NCI-H1417 treated with DMSO at 0.1 percent for 48 hours (cell line): ENCODE measurements at places on chromosomes 2 and 18.

DNA sequence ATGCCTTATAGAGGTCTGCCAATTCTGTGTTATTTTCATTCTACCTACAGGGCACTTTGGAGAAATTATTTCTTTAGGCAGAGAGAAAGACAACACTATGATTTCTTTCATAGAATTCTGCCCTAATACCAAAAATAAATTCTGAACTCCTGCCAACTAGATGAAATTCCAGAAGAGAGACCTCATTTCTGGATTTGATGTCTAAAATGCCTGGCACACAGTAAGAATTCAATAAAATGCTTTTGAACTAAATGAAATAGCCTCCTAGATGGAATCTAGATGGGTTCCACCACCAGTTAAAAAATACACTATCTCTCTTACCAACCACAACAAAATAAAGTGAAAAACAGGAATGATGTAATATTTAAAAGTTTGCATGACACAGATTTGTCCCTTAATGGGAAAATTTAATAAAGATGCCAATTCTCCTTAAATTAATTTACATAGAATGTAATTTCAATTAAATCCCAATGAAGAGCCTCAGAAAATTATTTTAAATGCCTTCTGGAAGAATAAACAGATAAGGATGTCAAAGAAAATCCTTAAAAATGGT is 75.0 kb downstream of the OSBPL1A start:
- DNase-seq = no peak

GRCh38 chr2:128636802-128637147 is 318.1 kb upstream of the HS6ST1 start:
- DNase-seq = no peak

GRCh38 chr18:73365018-73365417 is 497.2 kb upstream of the NETO1 start:
- no peak for DNase-seq

GRCh38 chr2:30446602-30447148 is 371 bp upstream of the LCLAT1 start:
- DNase-seq = no peak

GRCh38 chr2:64226611-64227010 is 82.4 kb upstream of the PELI1 start:
- no peak for DNase-seq

DNA sequence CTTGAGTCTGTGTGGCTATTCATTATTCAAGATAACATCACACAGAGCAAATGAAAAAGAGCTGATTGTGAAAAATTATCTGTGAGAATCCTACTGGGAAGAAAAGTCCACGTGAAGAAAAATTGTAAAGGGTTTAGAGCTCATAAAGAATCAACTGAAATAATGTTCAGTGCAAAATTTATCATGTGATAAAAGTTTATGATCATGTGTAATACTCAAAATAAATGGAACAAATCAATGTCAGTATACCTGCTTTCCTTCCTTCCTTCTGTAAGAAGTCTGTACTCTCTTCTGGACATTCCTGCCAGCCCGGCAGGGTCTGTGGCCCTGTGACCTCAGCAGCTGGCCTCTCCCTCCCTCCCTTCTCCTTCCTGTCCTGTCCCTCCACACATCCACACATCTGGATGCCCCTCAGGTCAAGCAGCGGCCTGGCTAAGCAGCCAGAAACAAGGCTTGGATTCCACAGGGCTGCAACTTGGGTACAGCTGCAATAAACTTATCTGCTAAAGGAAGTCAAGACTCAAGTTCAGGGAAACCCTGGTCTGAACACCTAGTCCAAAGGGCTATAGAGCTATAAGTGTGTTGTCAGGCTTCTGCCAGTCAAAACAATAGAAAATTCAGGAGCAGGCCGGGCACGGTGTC is 172.1 kb downstream of the MREG start:
- no peak for DNase-seq

- no peak for DNase-seq
Measured at GRCh38 chr18:62388855-62389760, 64.0 kb downstream of the TNFRSF11A start.

DNA sequence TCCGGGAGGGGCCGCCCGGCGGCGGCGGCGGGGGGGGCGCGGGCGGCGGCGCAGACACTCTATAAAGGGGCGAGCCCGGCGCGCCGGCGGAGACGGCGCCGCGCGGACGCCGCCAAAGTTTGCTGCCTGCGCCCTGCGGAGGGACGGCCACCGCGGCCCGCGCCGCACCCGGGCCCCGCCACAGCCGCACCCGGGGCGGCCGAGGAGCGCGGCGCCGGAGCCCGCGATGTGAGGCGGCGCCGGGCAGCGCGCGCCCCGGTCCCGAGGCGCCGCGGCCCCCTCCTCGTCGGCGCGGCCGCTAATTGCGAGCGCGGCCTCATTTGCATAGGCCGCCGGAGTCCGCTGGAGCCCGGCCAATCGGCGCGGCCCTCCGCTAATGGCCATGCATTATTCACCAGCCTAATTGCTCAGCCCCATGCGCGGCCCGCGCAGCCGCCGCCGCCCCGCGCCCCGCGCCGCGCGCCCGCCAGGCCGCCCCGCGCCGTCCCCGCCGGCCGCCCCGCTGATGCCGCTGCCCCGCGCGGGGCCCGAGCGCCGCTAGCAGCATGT is at the start of gene SALL3:
SALL3 (plus strand) TSS at position 89 of the 549 bp plus-strand sequence; CDS start at position 546, 457 bp downstream.
- DNase-seq = no peak

DNA sequence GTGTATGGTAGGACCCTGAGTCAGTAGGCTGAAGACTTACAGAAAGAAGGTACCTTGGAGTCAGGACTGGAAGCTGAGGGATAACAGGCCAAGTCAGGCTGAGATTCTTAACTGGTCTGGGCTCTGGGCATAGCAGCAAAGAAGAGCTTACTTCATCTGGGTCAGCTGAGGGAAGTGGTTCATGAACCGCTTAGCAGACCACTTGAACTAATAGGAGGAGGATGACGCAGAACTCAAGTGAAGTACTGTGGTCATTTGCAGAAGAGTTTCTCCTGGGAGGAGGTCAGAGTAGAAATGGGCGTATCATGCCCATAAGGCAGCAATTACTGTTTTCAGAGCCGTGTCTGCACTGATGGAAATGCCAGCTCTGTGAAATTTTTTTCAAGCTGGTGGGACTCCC is 164.5 kb downstream of the LCLAT1 start:
- no peak for DNase-seq

DNA sequence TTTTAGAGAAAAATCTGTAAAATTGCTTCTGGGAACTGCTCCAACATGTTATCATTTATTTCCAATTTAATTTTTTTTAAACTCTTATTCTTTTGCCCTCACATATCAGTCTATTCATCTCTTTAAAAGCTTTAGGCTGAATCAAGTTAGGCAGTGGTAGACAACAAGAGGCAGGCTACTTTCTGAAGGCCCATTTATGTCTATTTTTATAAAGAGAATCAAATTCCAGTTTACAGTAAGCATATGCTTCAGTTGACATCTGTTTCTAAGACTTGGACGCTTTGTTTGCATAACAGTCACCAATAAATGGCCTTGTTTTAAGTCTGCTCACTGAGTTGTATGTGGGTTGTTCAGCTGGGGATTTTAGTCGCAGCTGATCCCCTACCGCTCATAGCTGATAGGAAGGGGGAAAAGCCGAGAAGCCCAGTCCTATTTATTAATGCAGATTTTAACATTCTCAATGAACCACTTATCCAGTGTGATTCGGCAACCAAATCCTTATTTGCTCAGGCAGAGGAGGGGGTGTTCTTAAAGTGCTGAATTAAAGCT is 260.4 kb upstream of the SIX3 start:
- DNase-seq = peak; percentile 70

DNA sequence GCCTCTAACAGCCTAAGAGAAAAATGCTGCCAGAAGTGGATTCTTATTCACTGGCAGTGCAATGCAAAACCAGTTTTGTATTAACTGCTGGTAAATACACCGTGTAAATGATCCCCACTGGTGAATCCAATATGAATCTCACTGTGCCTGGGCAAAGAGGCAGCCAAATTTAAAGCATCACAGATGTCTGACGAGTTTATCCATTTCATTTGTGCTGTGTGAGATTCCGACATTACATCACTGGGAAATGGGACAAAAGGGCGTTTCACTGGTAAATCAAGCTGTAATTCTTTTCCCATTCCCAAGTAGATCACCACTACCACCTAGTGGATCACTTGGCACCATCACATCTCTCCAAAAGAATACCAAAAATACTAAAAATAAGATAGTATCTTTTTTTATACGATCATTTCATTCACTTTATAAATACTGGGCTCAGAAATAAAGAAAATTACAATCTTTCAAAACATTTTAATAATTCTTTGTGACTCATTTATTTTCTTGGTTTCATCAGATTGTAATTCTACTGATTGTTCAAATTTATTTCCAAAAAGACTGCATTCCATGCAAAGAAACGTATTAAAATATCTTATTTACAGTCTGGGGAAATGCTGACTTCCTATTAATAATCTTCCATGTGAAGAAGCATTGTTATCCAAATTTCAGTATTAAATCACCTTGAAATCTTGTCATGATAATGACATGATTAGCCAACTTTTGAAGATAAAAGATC is 125.6 kb downstream of the GRB14 start:
- no peak for DNase-seq

- no peak for DNase-seq
Measured at GRCh38 chr2:30231996-30232800, 864 bp downstream of the LBH start.

- no peak for DNase-seq
Measured at GRCh38 chr2:55887351-55887750, 36.2 kb downstream of the EFEMP1 start.

DNA sequence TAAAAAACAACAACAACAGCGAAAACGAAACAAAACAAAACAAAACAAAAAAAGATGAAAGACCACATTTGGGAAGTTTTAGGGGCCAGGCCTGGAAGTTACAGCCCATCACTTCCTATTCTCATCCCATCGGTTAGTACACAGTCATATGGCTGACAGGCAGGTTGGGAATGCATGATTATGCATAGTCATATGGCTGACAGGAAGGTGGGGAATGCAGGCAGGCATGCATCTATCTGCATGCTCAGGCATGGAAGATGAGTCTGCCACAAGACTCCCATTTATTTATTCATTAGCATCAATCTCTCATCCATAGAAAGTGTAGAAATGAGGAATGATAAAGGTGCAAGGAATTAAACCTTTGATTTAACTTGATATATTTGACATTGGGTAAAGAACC is 325.3 kb upstream of the MEX3C start:
- no peak for DNase-seq

DNA sequence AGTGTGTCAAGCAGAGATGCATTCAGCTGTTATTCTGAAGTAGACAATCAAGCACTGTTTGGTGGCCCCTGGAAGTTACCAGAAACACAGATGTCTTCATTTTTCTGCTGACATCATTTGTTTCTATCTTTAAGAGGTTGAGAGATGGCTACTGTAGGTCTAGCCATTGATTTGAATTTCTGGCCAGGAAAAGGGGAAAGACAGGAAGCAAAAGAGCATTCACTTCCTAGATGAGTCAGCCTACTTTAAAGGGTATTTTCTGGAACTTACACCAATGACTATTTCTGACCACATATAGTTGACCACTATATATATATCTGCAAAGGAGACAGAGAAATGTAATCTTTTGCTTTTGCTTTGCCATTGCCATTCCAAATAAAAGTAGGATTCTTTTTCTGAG is 900.1 kb upstream of the SOX11 start:
- no peak for DNase-seq

- DNase-seq = no peak
Measured at GRCh38 chr18:58462975-58463374, 165.9 kb downstream of the ALPK2 start.

DNA sequence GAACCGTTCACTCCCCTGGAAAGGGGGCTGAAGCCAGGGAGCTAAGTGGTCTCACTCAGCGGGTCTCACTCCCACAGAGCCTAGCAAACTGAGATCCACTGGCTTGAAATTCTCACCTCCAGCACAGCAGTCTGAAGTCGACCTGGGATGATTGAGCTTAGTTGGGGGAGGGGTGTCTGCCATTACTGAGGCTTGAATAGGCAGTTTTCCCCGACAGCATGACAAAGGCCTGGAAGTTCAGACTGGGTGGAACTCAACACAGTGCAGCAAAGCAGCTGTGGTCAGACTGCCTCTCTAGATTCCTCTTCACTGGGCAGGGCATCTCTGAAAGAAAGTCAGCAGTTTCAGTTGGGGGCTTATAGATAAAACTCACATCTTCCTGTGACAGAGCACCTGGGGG is 292.5 kb downstream of the NUP35 start:
- DNase-seq = no peak

GRCh38 chr2:71713581-71714580 is 260.5 kb downstream of the DYSF start:
- no peak for DNase-seq

- no peak for DNase-seq
Measured at GRCh38 chr2:170161516-170162270, 16.3 kb upstream of the MYO3B start.

- no peak for DNase-seq
Measured at GRCh38 chr2:230914886-230915285, 10.2 kb downstream of the GPR55 start.

DNA sequence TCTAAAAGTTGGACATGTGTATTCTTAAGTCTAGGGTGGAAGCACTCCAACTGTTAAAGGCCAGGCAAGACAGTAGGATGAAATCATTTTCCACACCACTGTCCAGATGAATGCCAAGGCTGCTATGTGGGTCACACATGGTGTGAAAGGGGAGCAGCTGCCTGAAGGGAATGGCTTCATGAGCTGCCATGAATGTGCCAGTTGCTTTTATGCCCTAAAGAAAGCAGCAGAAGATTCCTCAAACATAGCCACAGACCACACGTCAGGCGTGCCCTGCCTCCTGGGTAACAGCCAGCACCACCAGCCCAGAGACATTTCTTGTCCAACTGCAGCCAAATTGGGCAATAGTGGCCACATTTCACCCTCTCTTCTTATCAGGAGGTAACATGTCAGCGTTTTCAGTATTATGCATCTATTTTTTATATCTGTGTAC is 130.2 kb downstream of the MTCL1 start:
- no peak for DNase-seq

DNA sequence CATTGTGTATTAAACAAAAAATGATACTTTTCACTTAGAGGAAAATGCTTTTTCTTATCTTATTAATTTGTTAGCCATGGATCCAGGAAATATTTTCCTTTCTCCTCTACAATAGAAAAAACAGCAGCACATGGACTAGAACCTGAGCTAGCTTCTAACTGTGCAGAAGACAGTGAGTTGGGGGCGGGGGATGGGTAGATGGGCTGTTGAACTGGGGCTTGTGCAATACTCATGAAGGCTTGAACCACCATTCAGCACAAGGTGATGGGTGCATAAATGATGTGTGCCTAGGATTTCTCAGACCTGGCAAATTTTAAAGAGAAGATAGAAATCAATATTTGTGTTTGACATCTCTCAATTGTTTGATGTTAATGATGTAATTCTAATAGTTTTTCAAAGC is 42.0 kb downstream of the COL5A2 start:
- no peak for DNase-seq

DNA sequence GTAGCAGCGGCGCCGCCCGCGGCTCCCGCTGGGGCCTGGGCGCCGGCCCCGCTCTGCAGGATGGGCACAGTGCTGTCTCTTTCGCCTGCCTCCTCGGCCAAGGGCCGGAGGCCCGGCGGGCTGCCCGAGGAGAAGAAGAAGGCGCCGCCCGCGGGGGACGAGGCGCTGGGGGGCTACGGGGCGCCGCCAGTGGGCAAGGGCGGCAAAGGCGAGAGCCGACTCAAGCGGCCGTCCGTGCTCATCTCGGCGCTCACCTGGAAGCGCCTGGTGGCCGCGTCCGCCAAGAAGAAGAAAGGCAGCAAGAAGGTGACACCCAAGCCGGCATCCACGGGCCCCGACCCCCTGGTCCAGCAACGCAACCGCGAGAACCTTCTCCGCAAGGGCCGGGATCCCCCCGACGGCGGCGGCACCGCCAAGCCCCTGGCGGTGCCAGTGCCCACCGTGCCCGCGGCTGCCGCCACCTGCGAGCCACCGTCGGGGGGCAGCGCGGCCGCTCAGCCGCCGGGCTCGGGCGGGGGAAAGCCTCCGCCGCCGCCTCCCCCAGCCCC is 369 bp downstream of the CDK5R2 start:
- DNase-seq = no peak

- no peak for DNase-seq
Measured at GRCh38 chr2:147385600-147385999, 459.2 kb upstream of the ACVR2A start.
